GM12891 (cell line): ENCODE measurements at places on chromosomes 12 and 14.
A peak's percentile ranks its signal among the peaks of the same experiment; 100 is the strongest.

DNA sequence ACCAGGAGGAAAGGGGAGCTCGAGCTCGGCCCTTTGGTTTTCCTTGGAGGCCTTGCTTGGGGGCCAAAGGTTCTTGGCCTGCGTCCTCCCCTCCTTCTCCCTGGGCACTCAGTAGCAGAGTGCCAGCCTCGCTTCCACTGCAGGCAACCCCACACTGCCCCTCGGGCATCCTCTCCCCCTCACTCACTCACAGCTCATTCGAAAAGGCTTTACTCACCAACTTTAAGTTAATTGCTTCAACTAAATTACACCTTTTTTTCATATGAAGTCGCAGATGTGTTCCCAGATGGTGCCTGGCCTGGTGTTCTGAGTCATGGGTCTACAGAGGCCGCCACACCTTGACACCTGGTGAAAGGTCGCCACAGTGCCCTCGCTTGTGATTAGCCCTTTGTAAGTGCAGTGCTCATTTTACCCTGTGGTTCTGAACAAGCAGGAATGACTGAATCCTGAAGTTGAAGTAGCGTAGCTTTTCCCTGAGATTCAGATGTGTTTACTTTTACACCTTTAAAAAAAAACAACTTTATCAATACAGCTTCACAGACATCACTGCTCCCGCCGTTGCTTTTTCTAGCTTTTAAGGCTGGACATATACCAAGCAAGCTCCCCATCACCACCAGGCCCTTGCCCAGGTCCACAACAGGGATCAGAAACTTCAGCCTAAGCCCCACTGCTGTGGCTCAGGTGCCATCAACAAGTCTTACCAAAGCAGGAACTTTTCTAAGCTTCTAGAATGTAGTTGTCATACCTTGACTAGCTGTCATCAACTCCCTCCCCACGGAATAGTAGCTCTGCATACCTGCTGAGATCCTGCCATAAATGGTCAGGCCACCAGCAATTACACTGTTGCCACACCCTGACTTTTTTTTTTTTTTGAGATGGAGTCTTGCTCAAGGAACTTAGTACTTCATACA is 20.3 kb upstream of the ADIPOR2 start:
- DNase-seq, result no peak

GRCh38 chr14:75711796-75712211 is 50.8 kb downstream of the TTLL5 start:
- DNase-seq, result no peak

- no peak for DNase-seq
These were observed 2.3 kb upstream of the ANGEL1 start for GRCh38 chr14:76814726-76815645.

- DNase-seq, result no peak
These were observed 31.4 kb downstream of the CFAP251 start for GRCh38 chr12:121949648-121950397.

DNA sequence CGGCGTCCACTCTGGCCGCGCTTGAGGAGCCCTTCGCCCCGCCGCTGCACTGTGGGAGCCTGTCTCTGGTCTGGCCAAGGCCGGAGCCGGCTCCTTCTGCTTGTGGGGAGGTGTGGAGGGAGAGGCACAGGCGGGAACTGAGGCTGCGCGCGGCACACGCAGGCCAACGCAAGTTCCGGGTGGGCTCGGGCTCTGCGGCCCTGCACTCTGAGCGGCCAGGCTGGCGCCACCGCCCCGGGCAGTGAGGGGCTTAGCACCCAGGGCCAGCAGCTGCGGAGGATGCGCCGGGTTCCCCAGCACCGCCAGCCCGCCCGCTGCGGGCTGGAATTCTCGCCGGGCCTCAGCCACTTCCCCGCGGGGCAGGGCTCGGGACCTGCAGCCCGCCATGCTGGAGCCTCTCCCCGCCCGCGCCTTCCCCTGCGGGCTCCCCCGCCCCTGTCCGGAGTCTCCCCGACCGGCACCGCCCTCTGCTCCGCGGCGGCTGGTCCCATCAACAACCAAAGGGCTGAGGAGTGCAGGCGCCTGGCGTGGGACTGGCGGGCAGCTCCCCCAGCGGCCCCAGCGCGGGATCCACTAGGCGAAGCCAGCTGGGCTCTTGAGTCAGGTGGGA is 921.2 kb upstream of the FOXG1 start:
- DNase-seq, result no peak

GRCh38 chr12:128079-128478 is 61.5 kb downstream of the IQSEC3 start:
- DNase-seq, result no peak

GRCh38 chr12:50564948-50565297 is 60.1 kb downstream of the DIP2B start:
- no peak for DNase-seq

GRCh38 chr12:51868821-51869495 is 18.9 kb upstream of the ANKRD33 start:
- DNase-seq, result peak; percentile 24

DNA sequence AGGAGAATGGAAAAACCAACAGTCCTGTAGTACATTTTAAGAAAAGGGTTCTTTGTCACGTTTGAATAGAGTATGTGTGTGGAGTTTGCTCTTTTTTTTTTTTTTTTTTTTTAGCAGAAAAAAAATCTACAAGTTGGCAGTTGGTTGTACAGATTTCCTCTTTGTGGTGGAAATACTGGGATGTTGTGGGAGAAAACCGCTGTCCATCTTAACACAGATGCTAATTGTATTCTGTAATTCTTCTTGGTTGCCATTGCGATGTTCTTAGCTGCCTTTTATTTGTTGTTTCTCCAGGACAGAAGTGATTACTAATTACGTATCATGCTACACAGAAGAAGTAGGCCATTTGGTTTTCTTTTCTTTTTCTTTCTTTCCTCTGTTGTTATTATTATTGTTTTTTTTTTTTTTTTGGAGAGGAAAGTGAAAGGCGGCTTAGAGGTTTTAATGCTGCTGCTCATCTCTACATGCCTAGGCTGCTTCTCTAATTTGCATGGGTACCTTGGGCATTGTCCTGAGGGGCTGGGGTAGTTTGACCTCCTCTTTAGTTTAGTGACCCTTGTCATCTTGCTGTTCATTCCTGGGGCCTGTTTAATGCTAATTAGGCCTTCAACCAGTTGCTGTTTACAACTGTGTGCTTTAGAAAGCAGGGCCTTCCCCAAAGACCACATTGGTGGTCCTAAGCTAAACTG is 94.7 kb downstream of the TMTC2 start:
- no peak for DNase-seq

GRCh38 chr12:20946732-20947131 is 136.2 kb downstream of the SLCO1B3 start:
- DNase-seq, result no peak

DNA sequence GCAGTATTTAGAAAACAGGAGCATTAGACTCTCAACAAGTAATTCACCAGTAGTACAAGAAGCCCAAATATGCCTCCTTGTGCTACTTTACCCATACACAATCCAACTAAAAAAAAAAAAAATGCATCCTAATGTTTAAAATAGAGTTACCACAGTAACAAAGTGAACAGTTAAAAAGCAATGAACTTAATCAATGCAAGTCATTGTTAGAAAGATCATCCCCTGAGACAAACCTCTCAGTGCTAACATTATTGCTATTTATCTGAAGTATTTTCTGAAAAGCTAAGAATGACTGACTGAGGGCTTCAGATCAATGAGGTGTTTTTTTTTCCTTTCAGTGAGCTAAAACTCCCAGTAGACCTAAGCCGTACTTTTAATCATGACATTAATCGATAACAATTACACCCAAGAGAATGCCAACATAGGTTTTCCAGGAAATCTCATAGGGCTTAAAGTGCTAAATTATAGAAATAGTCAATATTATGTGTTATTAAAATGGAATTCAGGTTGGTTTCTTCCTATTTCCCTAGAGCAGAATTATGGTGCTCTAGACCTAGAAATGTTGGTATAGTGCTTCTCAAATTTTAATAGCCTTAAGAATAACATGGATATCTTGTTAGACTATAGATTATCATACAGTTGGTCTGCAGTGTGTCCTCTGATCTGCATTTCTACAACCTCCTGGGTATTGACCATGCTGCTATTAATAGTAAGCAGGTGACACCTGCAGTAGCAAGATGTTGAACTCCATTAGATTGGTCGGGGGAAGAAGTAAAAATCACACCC is 123.0 kb downstream of the PRKD1 start:
- DNase-seq, result no peak
